ENCODE measurements at places on chromosomes 1 and 21.

DNA sequence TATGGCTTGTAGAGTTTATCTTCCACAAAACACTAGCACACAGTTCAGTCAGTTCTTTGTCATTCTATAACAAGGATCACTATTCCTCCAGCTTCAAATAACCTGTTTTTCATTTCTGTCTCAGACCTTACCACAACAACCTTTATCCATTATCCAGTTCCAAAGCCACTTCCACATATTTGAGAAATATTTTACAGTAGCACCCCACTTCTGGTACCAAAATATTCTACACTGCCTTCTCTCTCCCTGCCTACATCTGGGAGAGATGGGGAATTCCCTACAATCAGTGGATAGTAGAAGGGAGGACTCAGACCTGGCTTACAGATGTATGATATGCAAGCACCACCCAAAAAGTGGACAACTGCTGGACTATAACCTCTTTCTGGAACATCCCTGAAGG is 651.4 kb downstream of the ADGRL2 start:
- no peak for DNase-seq

DNA sequence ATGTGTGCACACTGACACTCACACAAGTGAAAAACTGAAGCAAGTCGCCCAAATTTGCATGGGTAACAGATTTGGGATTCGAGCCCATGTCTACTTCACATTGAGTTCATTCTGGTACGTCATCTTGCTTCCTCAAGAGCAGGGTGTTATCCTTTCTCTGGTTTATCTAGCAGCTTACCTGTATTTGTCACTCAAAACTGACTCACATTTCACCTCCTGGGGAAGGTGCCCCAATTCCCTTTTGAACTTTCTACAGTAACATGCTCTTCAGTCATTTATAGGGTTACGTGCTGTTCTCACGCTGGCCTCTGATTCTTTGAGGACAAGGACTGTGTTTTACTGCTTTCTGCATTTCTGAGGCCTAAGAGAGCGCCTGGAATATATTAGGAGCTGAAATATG is 162.8 kb downstream of the PDE4B start:
- no peak for DNase-seq

- peak; percentile 24 for DNase-seq
These were observed 2.3 kb downstream of the ZBTB37 start for GRCh38 chr1:173870252-173871075.

- no peak for DNase-seq
These were observed 6.2 kb upstream of the KIF1B start for GRCh38 chr1:10204003-10204642.

DNA sequence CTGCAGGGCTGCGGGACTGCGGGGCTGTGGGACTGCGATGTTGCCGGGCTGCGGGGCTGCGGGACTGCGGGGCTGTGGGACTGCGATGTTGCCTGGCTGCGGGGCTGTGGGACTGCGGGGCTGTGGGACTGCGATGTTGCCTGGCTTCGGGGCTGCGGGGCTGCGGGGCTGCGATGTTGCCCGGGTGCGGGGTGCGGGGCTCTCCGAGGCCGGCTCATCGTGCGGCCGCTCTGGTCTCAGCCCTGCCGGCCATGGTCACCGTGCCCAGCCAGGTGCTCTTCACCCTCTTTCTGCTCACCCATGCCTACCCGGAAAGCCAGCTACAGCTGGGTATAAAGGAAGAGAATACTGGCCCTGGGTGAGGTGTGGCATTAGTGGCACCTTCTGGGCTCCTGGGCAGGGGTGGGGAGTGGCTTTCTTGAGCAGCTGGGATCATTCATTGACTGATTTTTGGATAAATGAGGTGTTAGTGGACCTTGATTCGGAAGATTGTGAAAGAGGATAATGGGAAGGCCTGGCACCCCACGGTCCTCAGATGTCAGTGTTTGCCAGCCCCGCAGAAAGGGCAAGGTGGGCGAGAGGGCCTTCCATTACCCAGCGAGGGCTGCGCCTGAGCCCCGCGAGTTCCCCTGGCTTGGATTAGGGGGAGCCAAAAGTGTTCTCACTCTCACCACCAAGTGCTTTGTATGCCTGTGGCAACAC is 36.3 kb downstream of the COQ8A start:
- DNase-seq: no peak

DNA sequence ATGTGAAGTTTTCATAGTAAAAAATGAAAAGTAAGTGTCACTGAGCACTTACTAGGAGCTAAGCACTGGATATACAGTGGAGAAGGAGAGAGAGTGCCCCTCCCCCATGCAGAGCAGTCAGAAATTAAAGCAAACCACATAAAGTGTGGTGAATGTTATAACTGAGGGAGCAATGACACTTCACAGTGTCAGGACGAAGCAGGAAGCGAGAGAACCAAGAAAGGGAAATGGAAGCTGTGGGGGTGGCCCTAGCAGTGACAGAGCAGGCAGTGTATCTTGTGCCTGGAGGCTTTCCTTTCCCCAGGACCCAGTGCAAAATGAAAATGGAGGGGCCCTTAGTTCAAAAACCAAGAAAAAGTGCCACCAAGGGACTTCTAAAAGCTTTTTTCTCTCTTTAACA is 21.5 kb upstream of the RCAN3 start:
- DNase-seq: peak; percentile 84

DNA sequence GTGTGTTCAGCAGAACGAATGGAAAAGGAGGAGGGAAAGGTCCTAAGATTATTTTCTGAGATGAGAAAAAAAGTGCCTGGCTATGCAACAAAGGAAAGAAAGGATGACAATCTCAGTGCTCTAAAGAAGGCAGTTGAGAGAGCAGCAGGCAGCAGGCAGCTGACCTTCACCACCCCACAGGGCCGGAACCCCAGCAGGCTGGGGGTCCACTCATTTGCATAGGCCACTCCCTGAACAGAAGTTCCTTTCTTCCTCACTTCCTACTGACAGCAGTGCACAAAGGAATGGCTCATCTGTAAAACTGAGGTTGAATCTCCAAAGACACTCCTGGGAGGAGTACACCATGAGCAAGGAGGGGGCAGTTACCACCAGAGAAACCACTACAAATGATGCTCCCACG is 41.4 kb upstream of the TNR start:
- no peak for DNase-seq

DNA sequence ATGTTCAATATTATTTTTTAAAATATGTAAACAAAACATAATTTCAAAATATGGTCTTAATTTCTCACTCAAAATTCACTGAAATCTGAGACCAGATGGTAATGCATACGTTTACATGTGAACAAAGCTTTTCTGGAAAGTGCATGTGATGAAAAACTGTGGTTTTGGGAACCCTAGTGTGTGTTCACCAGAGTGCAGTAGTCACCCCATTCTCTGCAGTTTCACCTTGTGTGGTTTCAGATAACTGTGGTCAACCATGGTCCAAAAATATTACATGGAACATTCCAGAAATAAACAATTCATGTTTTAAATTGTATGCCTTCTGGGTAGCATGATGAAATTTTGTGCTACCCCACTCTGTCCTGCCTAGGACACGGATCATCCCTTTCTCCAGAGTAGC is 2021.9 kb downstream of the MRPL39 start:
- DNase-seq: no peak

- DNase-seq: no peak
These were observed 173.0 kb downstream of the GABPA start for GRCh38 chr21:25907573-25908275.

DNA sequence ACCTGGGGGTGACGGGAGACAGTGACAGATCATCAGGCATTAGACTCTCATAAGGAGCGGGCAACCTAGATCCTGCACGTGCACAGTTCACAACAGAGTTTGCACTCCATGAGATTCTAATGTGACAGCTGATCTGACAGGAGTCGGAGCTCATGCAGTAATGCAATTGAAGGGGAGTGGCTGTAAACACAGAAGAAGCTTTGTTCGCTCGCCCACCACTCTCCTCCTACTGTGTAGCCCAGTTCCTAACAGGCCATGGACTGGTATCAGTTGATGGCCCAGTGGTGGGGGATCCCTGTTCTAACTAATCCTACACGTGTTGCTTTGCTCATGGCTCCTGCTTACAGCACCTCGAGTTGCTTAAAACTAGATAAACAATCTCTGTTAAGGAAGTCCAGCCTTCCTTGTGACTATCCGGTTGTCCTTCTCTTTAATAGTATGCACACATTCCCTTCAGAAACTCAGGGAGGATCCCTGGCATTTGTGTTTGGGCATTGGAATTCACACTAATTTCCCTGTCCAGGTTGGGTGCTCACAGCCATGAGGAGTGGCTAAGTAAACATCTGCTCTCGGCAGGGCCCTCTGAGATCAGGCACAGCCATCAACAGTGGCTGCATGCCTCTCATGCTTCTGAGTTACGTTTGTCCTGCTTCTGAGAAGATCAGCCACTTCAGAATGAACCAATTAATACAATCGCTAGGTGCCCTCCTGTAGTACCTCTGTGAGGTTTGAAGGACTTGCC is 21.1 kb upstream of the F3 start:
- no peak for DNase-seq

DNA sequence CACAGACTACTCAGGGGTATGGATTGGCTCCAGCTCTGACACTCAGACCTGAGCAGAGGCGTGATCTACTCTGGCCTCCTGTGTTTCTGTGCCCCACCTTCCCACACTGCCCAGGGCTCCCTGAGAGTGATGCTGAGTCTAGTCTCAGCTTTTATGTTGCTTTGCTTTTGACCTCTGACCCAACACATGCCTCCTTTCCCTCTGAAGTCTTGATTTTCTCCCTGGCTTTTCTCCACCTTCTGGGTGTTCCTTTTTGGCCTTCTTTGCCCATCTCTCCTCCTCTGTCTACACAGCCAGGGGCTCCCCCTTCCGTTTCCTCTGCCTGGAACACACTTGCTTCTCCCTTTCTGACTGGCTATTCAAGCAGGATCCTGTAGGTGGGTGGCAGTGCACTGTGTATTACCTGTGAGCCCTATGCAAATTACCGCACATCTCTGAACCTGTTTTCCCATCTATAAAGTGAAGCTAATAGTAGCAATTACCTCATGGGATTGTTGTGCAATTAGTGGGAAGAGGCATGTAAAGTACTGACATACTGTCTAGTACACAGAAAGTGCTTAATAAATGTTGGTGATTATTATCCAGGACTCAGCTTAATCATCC is 13.7 kb upstream of the MEX3A start:
- no peak for DNase-seq

GRCh38 chr1:152457071-152457470 is 43.0 kb upstream of the CRNN start:
- DNase-seq: no peak

- no peak for DNase-seq
These were observed 245.7 kb downstream of the PTBP2 start for GRCh38 chr1:96967311-96967710.

- DNase-seq: no peak
These were observed at the start of gene BCAN for GRCh38 chr1:156641761-156642264. BCAN (plus strand) TSS chr1:156642117; CDS start chr1:156646055, 3,938 bp downstream.

DNA sequence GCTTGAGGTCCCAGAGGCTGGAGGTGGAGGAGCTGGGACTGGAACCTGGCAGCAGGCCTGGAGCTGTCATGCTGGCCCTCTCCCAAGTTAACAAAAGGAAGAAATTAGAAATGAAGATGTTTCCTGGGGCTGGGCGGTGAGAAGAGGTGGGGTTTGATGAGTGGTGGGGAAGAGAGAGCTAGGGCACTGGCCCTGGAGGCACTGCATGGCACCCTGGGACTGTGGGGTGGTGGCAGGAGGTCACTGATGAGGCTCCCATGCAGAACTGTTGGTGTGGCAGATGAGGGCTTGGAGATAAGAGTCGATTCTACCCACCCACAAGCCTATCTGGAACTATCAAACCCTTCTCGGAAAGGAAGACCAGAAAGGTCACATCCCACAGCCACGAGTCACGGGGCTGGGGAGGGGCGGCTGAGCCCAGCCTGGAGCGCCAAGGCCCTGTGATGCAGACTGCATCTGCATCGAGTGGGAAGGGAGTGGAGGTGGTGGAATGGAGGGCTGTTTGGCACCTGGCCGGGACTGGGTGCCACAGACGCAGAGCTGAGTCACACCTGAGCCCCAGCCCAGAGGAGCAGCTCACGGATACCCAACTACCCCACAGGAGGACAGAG is 29.4 kb downstream of the MRPL37 start:
- DNase-seq: no peak

GRCh38 chr21:15688016-15688415 is 41.8 kb upstream of the USP25 start:
- DNase-seq: no peak

DNA sequence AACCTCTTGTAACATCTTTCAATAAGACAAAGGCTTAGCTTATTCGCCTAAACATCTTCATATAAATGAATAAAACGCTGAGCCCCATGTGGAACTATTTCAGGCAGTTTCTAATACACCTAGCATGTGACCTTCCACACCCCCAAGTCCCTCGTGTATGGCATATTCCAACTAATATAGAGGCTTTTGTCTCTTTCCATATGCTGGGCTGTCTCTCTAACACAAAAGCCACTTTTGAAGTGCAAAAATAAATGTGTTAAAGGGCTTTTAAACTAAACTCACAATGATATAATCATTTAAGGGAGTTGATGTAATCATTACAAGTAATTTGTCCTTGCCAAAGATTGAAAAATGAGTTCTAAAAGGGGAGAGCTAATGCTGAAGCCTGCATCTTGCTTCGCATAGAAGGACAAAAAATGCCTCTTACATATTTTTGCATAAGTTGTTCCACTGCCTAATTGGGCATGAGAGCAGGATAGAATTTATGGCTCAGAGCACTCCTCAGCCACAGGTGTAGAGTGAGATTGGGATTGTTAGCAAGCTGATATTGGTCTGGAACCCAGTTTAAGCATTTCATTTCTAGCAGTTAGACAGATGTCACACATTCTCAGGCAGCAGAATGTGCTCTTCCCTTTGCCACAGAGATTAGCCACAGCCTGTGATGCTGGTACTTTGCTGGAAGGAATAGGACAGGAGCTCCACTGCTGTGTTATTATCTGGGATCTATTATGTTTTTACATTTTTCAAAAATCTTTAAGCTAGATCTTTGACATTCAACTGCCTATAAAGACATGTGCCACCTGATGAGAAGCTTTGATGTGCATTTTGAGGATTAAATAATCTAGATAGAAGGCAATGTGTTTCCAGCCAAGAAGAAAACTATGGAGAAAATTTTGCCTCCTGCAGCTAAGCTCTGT is 1044.4 kb downstream of the ADGRL2 start:
- DNase-seq: no peak

- DNase-seq: no peak
These were observed 415.0 kb upstream of the ESRRG start for GRCh38 chr1:217138173-217138765.

- DNase-seq: no peak
These were observed 853 bp upstream of the DOP1B start for GRCh38 chr21:36155603-36156338.

- DNase-seq: no peak
These were observed 53.6 kb upstream of the ASB17 start for GRCh38 chr1:75985827-75986226.

- DNase-seq: no peak
These were observed 10.9 kb downstream of the ROR1 start for GRCh38 chr1:63784489-63785390.

- DNase-seq: no peak
These were observed 57.7 kb upstream of the ZC3H11B start for GRCh38 chr1:219670426-219671149.

- no peak for DNase-seq
These were observed 217.2 kb downstream of the ST6GALNAC3 start for GRCh38 chr1:76291737-76292136.

Measured in Kasumi-1 (cell line).